ENCODE measurements at places on chromosomes 16 and 17. TPM values are rescaled to one million over a fixed set of nuclear protein-coding genes. Genes with fewer than 3 reads are reported as not detected.

GRCh38 chr17:41941168-41941567 lies 10.8 kb downstream of the ODAD4 start:
- no peak for DNase-seq

DNA sequence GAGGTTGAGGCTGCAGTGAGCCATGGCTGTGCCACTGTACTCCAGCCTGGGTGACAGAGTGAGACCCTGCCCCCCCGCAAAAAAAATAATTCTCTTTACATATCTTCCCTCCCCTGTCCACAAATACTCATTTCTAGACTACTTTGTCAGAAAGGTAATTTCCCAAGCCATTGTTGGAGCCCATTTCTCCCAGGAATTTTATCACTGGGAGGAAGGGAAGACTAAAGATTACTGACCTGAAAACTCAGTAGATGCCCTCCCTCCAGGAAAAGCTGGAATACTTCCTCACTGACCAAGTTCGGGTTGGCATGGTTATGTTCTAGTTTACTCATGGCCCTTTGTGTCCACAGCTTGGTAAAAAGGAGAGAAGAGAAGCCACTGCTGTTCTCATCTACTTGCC lies 4.1 kb downstream of the CALCOCO2 start:
- no peak for DNase-seq

- DNase-seq: no peak
These were observed 555 bp downstream of the TTYH2 start for GRCh38 chr17:74213861-74214391.

Gene ZP2
- polyA plus RNA-seq: not detected

DNA sequence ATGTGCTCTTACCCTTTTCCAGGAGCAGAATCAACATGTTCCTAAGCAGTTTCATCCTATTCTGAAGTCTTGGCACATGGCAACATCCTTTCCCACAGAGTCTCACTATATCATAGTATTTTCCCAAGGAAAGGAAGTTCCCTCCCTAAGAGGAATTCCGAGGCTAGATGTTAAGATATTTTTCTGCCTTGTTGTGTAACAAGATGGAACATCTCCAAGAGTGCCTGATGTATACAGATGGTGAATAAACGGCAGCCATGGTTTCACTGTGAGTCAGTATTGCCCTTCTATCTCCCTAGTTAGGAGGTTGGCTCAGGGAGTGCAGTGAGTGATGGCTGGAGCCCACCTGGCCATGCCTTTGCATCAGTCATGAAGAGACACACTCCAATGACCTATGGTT lies 48.2 kb downstream of the SPACA3 start:
- no peak for DNase-seq

Gene GALK1
- 74.4 TPM for polyA plus RNA-seq

- no peak for DNase-seq
These were observed 1.4 kb downstream of the NSMCE1 start for GRCh38 chr16:27267037-27267677.

- DNase-seq: peak; percentile 29
These were observed 27.1 kb downstream of the HNF1B start for GRCh38 chr17:37717627-37718323.

DNA sequence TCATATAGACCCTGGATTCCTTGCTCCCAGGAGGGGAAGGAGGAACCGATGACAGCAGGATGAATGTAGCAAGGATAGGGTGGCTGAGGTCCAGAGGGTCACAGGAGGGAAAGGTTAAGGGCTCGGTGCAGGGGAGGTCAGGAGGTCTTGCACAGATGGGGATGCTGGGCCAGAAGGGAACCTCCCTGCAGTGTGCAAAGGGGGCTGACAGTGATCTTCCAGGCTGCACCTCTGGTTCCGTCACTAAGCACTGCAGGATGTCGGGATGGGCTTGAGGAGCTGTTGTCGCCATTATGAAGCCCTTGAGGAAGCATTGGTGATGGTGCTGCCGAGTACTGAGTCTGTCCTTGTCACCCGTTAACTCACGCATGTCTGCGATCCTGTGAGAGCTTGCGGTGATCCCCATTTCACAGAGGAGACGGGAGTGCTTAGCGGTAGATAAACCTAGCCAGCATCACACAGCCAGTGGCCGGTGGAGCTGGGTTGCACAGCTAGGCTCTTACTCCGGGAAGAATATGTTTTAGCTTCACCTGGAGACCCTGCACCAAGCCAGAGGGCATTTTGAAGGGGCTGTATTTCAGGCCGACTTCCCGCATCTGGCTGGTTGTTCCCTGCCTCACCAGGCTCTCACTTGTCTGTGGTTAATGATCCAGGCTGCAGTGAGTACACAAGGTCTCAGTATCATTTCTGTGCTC lies 120.4 kb downstream of the SNX29 start:
- no peak for DNase-seq

DNA sequence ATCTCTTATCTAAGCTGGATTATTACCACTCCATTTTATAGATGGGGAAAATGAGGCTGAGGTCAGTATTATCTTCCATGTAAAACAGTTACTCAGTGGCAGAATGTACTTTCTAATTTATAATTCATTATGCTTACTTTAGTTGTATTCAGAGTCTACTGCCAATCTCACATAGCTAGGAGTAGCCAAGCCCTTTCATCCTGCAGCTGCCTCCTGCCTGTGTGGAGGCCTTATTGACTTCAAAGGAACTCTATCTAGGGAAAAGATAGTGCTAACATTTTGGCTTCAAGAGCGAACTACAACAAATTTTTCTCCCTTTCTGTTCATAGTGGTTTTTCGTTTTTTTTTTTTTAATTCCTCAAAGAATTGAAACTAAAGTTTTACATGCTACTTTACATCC lies 12.9 kb downstream of the RPGRIP1L start:
- DNase-seq: no peak

Gene ABCC3
- 0.53 TPM for polyA plus RNA-seq

Gene PRSS36
- 1.8 TPM for polyA plus RNA-seq

- no peak for DNase-seq
These were observed 10.8 kb upstream of the KCNH6 start for GRCh38 chr17:63512388-63512787.
